Activated T-helper 2 cell treated with anti-CD3 and anti-CD28 coated beads, Interferon-gamma antibody, Interleukin-2, Interleukin-4, amounts not matched to agents 10 μg/mL and 5 μg/mL and 100 μg/mL, durations not matched to agents 14 hours and 24 hours and 36 hours (primary cell): ENCODE measurements at places on chromosomes 16 and 17. TPM values are rescaled to one million over a fixed set of nuclear protein-coding genes. Genes with fewer than 3 reads are reported as not detected.

DNA sequence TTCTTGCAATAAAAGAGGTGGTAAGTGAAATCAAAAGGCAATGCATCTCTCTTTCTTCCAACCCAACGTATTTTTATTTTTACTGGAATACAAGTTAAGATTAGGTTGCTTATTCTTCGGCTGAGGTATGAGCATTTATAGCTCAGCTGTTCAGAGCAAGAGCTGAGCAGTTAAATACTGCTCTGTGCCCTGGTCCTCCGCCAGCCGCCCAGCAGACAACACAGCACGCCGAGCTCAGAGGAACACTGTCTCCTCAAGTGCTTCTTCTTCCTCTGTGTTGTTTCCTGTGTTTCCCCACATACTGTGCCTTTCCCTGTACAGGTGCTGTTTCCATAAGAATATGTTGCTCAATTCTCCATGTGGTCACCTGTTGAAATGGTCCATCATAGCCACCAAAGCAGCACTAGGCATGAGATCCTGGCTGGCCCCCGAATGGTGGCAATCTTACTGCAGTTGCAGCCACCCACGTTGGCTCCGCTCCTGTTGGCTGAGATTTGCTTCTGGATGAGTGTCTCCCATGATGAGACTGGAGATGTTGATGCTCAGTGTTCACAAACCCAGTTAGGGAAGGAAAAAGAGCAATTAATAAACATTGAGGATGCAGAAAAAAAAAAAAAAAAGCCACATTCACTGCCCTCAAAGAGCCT is 515.3 kb downstream of the GRIN2A start:
- no peaks in the 10 kb centered on the region for H3K4me1 ChIP-seq
- no peaks in the 10 kb centered on the region for H3K27me3 ChIP-seq
- no peak overlapping the region for H3K4me3 ChIP-seq
- no peak overlapping the region for H3K27ac ChIP-seq

GRCh38 chr17:32798938-32799337 is 78.0 kb downstream of the MYO1D start:
- peaks cover 16% of the 10 kb centered on the region for H3K27me3 ChIP-seq
- H3K27ac ChIP-seq: no peak overlapping the region
- no peak for DNase-seq
- H3K4me3 ChIP-seq: no peak overlapping the region
- H3K36me3 ChIP-seq: no peaks in the 10 kb centered on the region

GRCh38 chr16:53680756-53681155 is 22.9 kb downstream of the RPGRIP1L start:
- no peak overlapping the region for H3K4me3 ChIP-seq
- H3K27ac ChIP-seq: no peak overlapping the region
- no peaks in the 10 kb centered on the region for H3K27me3 ChIP-seq
- peaks cover 3% of the 10 kb centered on the region for H3K4me1 ChIP-seq
- DNase-seq: no peak
- peaks cover 21% of the 10 kb centered on the region for H3K36me3 ChIP-seq

DNA sequence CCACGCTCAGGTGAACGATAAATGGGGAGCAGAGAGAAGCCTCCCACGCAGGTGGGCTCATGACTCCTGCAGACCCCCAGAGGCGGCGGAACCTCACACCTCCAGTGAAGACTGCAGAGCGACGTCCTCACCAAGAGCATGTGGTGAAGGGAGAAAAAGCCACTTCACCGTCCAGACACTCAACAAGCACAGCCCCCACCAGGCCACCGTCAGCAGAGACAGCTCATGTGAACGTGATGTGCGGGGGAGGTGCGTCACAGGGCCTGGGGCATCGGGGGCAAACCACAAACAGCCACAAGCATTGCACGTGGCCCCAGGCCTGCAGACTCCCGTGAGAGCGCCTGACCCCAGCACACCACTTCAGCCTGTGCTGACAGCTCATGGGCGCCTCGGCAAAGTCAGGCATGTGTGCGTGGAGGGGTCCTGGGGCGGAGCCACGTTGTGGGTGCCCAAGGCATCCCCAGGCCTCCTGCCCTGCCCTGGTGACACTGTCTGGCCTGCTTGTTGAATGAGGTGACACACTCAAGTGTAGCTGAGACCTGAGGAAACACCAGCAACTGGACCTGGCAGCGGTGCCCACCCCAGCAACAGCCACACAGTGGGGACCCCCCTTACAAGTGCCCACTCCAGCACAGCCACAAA is 19.0 kb downstream of the LMF1 start:
- no peak overlapping the region for H3K4me3 ChIP-seq
- H3K36me3 ChIP-seq: peaks cover 17% of the 10 kb centered on the region
- H3K4me1 ChIP-seq: no peaks in the 10 kb centered on the region
- no peaks in the 10 kb centered on the region for H3K27me3 ChIP-seq
- H3K27ac ChIP-seq: no peak overlapping the region

DNA sequence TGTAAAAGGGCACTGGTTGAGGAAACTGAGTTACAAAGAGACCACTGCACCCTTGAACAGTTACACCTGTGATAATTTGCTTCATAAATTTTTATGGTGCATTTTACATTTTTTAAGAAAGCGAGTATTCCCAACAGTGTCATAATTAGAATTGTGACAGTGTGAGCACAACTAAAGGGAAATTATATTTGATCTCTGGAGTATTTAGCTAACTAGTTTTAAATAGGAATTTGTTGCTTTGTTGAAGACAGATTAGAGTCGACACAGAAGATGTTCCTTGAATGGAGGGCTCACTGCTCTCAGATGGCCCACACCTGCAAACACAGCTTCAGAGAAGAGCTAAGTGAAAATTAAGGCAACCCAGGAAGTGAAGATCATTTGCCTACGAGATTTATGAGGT is 555.0 kb upstream of the GOT2 start:
- no peaks in the 10 kb centered on the region for H3K36me3 ChIP-seq
- H3K27me3 ChIP-seq: no peaks in the 10 kb centered on the region
- DNase-seq: no peak
- H3K4me3 ChIP-seq: no peak overlapping the region

GRCh38 chr16:84754353-84754856 is 54.6 kb downstream of the USP10 start:
- no peak overlapping the region for H3K27ac ChIP-seq
- peaks cover 43% of the 10 kb centered on the region for H3K36me3 ChIP-seq
- peak; percentile 68 for DNase-seq
- no peak overlapping the region for H3K4me3 ChIP-seq

The ABCC11 gene
- 0.05 and 0.09 TPM in 2 replicates for total RNA-seq

The EFCAB5 gene
- total RNA-seq: 0.64 and 0.94 TPM in 2 replicates

The GAS2L2 gene
- total RNA-seq: not detected in 2 replicates

The MGAT5B gene
- total RNA-seq: 0.55 TPM in 2 replicates
